ENCODE measurements at places on chromosomes 3 and 15.

DNA sequence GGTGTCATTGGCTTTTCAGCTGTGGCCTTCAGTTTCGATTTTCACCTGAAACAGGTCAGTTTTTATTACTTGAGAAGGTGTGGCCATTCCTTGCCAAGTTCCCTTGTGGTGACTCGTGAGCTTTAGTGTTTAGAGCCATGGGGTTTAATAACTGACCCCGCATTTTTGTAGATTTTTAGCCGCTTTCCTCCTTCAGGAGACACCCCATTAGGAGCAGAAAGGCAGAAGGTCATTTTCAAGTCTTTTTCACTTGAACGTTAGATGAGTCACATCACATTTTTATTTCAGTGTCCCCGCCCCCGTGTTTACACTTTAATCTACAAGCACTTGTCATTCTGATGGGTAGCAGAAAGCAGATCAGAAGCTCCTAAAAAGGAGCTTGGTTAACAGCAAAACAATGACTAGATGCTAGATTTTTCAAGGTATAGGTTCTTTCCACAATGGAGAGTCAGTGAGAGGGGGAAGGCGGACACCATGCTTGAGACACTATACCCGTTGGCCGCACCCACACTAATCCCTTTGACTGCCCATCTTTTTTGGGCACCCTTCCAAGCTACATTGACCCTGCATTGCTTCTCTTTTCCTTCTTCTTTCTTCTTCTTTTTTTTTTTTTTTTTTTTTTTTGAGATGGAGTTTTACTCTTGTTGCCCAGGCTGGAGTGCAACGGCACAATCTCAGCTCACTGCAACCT is 132.7 kb downstream of the GHSR start:
- no peak for DNase-seq

DNA sequence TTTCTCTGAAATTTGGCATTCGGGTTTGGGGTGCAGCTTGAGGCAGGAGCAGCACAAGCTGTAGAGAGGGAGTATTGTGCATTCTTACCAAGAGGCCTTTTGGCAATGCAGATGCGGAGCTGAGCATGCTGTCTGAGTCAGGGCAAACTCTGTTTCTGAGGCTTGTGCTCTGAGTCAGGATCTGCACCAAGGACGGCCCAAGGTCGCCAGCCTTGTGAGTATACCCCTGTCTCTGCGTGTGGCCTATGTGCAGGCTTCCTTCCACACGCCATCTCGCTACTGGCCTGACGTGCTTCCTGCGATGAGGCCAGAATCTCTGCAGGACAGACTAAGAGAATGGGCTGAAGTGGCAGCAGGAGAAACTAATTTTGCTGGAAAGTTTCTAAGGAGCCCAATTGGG is 83.8 kb upstream of the ROPN1 start:
- no peak for DNase-seq

DNA sequence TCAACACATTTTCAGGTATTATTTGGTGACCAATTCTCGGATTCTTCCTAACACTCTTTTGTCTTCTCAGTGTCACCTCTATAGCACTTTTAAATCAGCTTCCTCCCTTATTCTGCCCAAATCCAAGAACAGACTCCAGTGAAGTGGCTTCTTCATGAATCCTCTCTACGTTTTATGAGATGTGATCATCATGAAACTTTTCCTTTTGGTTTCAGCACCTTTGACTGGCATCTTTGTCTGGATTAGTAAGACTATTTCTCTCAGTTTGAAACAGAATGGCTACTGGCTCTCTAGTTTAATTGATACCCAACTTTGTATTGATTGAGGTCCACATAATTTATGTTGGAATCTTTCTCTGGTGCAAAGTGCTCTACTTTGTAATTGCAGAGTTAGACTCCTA is 45.6 kb downstream of the CMC1 start:
- DNase-seq: no peak

GRCh38 chr15:67142767-67143100 is 77.3 kb downstream of the SMAD3 start:
- DNase-seq: no peak

- peak; percentile 96 for DNase-seq
These were observed 525.5 kb upstream of the CFAP20DC start for GRCh38 chr3:59575113-59576001.

All from tibial nerve (tissue), 4 donors.